ENCODE measurements at places on chromosomes 3 and 15. TPM values are rescaled to one million over a fixed set of nuclear protein-coding genes. Genes with fewer than 3 reads are reported as not detected.

- no peak overlapping the region for H3K27ac ChIP-seq
- no peaks in the 10 kb centered on the region for H3K4me1 ChIP-seq
- H3K27me3 ChIP-seq, result no peaks in the 10 kb centered on the region
- no peak overlapping the region for H3K4me3 ChIP-seq
Measured at GRCh38 chr3:194817936-194818335, 132.3 kb downstream of the FAM43A start.

DNA sequence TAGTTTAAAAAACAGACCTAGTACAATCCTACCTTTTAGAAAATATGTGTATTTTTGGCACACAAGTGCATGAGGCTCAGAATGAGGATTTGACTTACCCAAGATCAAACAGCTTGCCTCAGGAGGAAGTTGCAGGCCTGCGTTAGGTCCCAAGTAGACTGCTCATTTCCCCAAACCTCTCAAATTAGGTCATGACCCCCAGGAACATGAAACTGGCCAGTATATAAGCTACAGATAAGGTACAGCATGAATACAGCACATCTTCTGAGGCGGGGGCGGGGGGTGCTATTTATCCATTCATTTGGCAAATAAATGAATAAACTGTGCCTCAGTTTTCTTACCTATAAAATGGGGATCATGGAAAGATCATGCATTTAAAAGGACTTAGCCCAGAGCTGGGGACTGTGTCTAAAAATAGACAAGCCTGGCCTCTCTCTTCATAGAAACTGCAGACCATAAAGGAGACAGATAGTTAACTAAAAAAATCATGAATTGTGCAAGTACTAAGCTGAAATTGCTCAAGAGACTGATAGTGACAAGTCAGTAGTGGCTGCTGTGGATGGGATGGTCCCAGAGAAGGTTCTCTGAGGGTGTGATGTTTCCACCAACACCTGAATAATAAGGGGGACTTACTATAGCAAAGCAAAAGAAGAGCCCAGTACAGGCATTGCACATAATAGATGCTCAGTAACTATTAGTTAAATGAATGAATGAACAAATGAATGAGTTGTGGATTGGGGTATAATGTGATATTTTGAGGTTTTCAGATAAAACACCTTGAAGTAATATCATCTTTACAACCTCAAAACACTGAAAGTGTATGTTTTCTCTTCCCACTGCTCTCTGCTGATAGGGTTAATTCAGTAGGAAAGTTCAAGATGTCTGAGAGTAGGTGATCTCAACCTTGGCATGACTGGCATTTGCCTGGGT is 258.5 kb upstream of the PROK2 start:
- H3K4me1 ChIP-seq, result no peaks in the 10 kb centered on the region
- H3K27ac ChIP-seq, result no peak overlapping the region
- H3K27me3 ChIP-seq, result no peaks in the 10 kb centered on the region
- no peak overlapping the region for H3K4me3 ChIP-seq
- H3K36me3 ChIP-seq, result no peaks in the 10 kb centered on the region

DNA sequence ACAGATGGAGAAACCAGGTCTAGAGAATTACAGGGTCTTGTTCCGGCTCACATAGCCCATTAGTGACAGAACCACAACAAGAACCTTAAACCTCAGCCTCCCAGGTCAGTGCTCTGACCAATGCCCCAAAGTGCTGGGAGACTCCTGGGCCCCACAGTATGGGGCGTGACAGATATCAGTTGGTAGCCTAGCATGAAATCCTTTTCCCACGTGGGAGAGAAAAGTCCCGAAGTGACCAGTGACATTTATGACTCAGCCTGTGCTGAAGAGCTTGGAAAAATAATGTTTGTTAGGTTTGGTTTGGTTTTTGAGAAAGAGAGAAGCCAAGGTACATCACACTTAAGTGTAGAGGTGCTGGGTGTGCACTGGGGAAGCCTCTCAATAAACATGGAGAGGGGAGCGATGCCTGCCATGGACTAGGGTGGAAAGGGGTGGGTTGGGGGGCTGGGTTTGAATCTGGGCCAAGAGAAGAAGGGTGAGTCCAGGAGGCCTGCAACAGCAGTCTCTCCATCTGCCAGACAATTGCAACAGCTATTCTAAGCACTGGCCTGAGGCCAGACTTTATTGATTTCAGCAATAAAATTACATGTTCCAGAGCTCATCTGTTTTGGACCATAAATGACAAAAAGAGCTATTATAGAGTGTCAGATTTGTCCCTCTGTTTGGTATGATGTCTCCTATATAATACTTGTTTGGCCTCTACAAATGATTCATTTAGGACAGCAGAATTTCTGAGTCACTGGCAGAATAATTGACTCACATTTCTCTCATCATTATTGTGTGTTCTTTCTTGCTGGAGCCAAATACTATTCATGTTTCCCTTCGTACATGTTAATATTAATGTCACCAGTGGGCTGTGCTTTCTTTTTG is 43.4 kb downstream of the C2CD4A start:
- H3K4me1 ChIP-seq, result no peaks in the 10 kb centered on the region
- DNase-seq, result no peak
- no peak overlapping the region for H3K27ac ChIP-seq
- H3K27me3 ChIP-seq, result no peaks in the 10 kb centered on the region
- H3K36me3 ChIP-seq, result no peaks in the 10 kb centered on the region
- no peak overlapping the region for H3K4me3 ChIP-seq

The KLHL40 gene
- total RNA-seq, result not detected

The LYZL4 gene
- not detected for total RNA-seq

- H3K4me1 ChIP-seq, result no peaks in the 10 kb centered on the region
- no peak for DNase-seq
- no peak overlapping the region for H3K27ac ChIP-seq
- no peak overlapping the region for H3K4me3 ChIP-seq
- H3K27me3 ChIP-seq, result no peaks in the 10 kb centered on the region
- peaks cover 4% of the 10 kb centered on the region for H3K36me3 ChIP-seq
Measured at GRCh38 chr3:51703761-51704510, 2.9 kb upstream of the GRM2 start.

GRCh38 chr15:84878504-84878903 is 6.0 kb upstream of the SLC28A1 start:
- H3K27me3 ChIP-seq, result no peaks in the 10 kb centered on the region
- H3K4me1 ChIP-seq, result no peaks in the 10 kb centered on the region
- H3K36me3 ChIP-seq, result no peaks in the 10 kb centered on the region
- no peak overlapping the region for H3K4me3 ChIP-seq
- H3K27ac ChIP-seq, result no peak overlapping the region

DNA sequence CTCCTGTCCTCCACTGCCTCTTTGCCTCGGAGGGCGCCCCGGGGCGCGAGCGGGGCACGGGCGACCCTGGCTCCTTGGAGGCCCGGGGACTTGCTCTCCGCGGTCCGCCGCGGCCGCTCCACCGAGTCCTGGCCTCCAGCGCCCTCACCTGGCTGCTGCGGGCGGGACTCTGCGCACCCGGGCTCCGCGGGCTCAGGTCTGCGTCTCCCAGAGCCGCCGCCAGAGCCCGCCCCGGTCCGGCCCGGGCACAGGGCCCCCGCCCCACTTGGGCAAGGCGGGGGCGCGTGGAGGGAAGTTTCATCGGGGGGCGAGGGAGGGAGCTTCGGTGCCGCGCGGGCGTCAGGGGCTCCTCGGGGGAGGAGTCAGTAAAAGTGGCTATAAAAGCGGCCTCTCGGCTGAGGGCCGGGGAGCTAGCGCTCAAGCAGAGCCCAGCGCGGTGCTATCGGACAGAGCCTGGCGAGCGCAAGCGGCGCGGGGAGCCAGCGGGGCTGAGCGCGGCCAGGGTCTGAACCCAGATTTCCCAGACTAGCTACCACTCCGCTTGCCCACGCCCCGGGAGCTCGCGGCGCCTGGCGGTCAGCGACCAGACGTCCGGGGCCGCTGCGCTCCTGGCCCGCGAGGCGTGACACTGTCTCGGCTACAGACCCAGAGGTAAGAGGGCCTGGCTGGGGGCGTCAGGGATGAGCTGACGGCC is at the start of gene CEMIP:
Gene CEMIP (plus strand): TSS at position 407 of the 694 bp plus-strand sequence. CDS start 94,510 bp downstream, outside the sequence.
- H3K4me1 ChIP-seq, result peaks cover 16% of the 10 kb centered on the region
- no peak within 1 kb of the TSS for H3K4me3 ChIP-seq
- no peaks in the 10 kb centered on the region for H3K27me3 ChIP-seq
- H3K27ac ChIP-seq, result no peak within 1 kb of the TSS
- no peaks in the 10 kb centered on the region for H3K36me3 ChIP-seq
- no peak for DNase-seq

The ACAN gene
- total RNA-seq, result not detected

GRCh38 chr3:49998326-49998725 is 58.4 kb downstream of the RBM6 start:
- H3K36me3 ChIP-seq, result peaks cover 27% of the 10 kb centered on the region
- peaks cover 27% of the 10 kb centered on the region for H3K4me1 ChIP-seq
- no peak overlapping the region for H3K4me3 ChIP-seq
- DNase-seq, result no peak
- no peak overlapping the region for H3K27ac ChIP-seq
- H3K27me3 ChIP-seq, result no peaks in the 10 kb centered on the region

The TMEM45A gene
- total RNA-seq, result 0.11 TPM

GRCh38 chr3:138068579-138069174 is 46.7 kb downstream of the DZIP1L start:
- H3K4me3 ChIP-seq, result no peak overlapping the region
- no peaks in the 10 kb centered on the region for H3K27me3 ChIP-seq
- no peaks in the 10 kb centered on the region for H3K36me3 ChIP-seq
- DNase-seq, result peak; percentile 88
- H3K4me1 ChIP-seq, result no peaks in the 10 kb centered on the region

DNA sequence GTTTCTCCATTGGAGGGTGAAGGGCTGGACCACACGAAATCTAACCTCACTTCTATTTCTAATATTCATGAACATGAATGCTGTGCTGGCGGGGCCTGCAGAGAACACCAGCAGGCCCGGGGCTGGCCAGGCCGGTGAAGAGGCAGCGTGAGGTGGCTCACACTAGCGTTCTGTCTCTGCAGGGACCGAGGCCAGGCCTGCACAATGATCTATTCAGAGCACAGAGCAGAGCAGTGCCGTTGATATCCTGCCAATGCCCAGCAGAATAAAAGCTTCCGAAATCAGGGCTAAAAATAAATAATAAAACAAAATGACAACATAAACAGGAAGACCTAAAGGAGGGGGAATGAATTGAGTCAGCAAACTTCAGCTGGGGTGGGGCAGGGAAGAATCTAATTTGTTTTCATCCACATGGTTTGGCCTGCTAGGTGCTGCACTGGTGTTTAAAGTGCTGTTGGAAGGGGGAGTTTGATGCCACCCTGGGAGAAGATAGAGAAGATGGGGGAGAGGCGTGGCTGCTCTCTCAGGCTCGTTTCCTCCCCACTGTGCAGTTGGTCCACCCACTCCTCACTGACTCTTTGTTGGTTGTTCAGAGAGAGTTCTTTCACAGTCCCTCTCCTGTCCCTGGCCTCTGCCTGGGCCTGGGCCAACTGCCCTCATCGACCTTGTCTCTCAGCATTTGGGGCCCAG is 837.1 kb downstream of the AGBL1 start:
- H3K36me3 ChIP-seq, result no peaks in the 10 kb centered on the region
- no peak for DNase-seq
- no peaks in the 10 kb centered on the region for H3K27me3 ChIP-seq
- no peak overlapping the region for H3K4me3 ChIP-seq
- no peak overlapping the region for H3K27ac ChIP-seq

DNA sequence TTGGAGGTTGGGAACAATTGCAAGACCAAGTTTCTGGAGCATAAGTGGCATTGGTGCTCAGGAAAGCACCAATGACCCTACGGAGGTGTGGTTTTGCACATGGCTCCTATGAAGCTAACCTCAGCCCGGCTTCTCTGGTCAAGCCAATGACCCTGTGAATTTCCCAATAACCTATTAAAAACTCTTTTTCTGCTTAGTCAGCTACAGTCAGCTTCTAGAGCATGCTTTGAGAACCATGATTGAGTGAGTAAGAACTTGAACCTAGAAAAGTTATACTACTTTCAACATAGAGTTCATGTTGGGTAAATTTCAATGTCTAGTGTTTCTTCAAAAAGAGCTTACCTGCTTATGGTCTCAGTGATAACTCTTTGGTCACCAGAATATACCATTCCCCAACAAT is 163.2 kb downstream of the RSL24D1 start:
- no peak for DNase-seq
- no peaks in the 10 kb centered on the region for H3K36me3 ChIP-seq
- no peaks in the 10 kb centered on the region for H3K4me1 ChIP-seq
- H3K27ac ChIP-seq, result no peak overlapping the region

GRCh38 chr3:12237912-12238650 is 50.8 kb upstream of the PPARG start:
- DNase-seq, result no peak
- no peak overlapping the region for H3K27ac ChIP-seq

- H3K4me1 ChIP-seq, result peaks cover 13% of the 10 kb centered on the region
- DNase-seq, result no peak
- H3K36me3 ChIP-seq, result no peaks in the 10 kb centered on the region
- H3K27me3 ChIP-seq, result no peaks in the 10 kb centered on the region
Measured at GRCh38 chr3:51271172-51271571, 113.9 kb upstream of the MANF start.

GRCh38 chr3:42376344-42376798 is 34.0 kb downstream of the LYZL4 start:
- H3K4me3 ChIP-seq, result no peak overlapping the region
- DNase-seq, result no peak
- no peaks in the 10 kb centered on the region for H3K27me3 ChIP-seq

GRCh38 chr3:112372396-112372795 is 39.4 kb downstream of the CD200 start:
- H3K36me3 ChIP-seq, result no peaks in the 10 kb centered on the region
- no peaks in the 10 kb centered on the region for H3K27me3 ChIP-seq
- DNase-seq, result no peak
- H3K27ac ChIP-seq, result no peak overlapping the region
- no peaks in the 10 kb centered on the region for H3K4me1 ChIP-seq

The NPAP1 gene
- total RNA-seq, result not detected

DNA sequence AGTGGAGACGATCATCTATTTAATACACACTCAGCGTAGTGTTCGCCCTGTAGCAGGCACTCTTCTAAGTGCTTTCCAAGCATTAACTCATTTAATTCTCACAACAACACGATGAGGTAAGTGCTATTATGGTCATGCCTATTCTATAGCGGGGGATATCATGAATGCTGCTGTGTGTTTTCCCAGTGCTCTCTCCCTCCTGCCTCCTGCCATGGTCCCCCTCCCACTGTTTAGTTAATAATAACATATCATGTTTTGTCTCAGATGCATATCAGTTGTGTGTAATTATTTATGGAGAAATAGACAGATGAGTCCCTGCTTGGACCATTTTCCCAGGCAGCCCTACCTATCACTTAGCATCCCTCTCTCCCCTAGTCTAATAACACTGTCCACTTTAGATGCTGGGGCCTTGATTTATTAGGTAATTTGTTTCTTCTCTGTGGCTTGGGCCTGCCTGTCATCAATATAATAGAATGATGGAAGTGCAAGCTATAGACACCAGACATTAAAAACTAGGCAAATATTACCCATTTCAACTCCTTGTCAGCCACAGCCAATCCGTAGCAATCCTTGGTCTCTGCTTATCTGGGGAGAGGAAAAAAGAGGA is 122.9 kb upstream of the TLE3 start:
- no peaks in the 10 kb centered on the region for H3K27me3 ChIP-seq
- peaks cover 34% of the 10 kb centered on the region for H3K4me1 ChIP-seq
- no peaks in the 10 kb centered on the region for H3K36me3 ChIP-seq
- no peak overlapping the region for H3K27ac ChIP-seq
- peak overlapping the region; percentile 20 for H3K4me3 ChIP-seq
- DNase-seq, result no peak

- peaks cover 7% of the 10 kb centered on the region for H3K4me1 ChIP-seq
- H3K27me3 ChIP-seq, result no peaks in the 10 kb centered on the region
Measured at GRCh38 chr3:57696801-57697321, 4.0 kb upstream of the DENND6A start.

The CSPG4 gene
- 0.11 TPM for total RNA-seq
